Stimulated activated CD4-positive, alpha-beta T cell treated with anti-CD3 and anti-CD28 coated beads, Interleukin-4, amount 100 ng/mL, for 1 hour (primary cell): ENCODE measurements at places on chromosomes 11 and 22.

DNA sequence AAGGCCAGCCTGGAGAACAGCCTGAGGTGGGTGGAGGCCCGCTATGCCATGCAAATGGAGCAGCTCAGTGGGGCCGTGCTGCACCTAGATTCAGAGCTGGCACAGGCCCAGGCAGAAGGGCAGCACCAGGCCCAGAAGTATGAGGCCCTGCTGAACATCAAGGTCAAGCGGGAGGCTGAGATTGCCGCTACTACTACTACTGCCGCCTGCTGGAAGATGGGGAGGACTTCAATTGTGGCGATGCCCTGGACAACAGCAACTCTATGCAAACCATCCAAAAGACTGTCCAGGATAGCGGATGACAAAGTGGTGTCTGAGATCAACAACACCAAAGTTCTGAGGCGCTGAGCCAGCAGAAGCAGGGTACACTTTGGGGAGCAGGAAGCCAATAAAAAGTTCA lies 3.1 kb upstream of the TMEM218 start:
- DNase-seq, result no peak

DNA sequence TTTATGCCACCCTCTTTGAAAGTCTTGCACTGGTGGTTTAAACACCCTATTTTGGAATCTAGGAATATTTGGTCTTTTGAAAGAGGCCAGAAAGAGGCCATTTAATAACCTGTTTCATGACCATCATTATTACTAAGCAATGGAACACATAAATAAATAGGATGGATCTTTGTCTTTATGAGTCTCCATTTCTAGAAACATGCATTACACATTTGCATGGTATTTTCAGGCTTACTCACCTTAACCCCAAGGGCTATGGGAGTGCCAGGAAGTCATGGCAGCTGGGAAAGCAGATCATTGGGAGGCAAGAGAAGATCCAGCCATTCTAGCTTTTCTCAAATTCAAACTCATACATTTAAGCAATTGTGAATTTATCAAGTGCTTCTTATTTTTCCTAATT lies 185.8 kb upstream of the POU2AF2 start:
- no peak for DNase-seq

GRCh38 chr11:120040151-120040840 lies 97.6 kb downstream of the TRIM29 start:
- no peak for DNase-seq

- DNase-seq, result no peak
Measured at GRCh38 chr11:109422870-109423465, 978 bp downstream of the C11orf87 start.

GRCh38 chr22:41975299-41976069 lies 6.2 kb downstream of the SEPTIN3 start:
- DNase-seq, result no peak

DNA sequence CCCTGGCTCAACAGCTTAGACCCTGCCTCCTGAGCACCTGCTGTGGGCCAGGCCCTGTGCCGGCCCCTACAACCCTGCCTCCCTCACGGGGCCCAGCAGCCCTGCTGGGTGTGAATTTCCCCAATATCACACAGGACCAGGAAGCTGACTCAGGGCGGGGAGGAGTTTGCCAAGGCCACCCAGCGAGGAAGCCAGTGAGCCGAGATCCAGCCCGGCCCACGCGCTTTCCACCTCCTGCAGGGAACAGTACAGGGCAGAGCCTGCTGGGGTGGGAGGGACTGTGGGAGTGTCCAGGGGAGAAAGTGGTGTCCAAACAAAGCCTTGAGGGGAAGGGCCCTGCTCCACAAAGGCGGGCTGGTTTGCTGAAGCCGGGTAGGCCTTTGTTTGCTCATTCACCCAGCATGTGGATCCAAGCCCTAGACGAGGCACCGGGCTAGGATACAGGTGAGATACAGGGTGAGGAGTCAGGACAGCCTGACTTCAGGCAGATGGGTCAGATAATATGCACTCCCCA lies 26.8 kb downstream of the RPL3 start:
- no peak for DNase-seq

GRCh38 chr22:22168190-22168940 lies 76.2 kb upstream of the VPREB1 start:
- no peak for DNase-seq

DNA sequence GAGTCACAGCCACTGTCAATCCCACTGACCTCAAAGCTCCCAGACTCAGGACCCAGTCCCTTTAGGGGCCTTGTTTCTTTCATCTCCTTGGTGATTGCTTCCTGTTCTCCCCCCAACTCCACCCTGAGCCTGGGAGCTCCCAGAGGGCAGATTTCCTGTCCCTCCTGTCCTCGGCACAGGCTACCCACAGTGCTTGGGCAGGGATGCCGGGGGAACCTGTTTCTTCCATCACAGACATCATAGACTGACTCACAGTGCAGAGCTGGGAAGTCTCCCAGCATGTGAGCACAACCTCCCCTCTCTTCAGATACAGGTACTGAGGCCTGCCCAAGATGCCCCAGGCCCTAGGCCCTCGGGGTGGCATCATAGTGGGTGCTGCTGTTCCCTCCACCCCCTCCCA lies 16.6 kb downstream of the TRIM29 start:
- DNase-seq, result no peak

DNA sequence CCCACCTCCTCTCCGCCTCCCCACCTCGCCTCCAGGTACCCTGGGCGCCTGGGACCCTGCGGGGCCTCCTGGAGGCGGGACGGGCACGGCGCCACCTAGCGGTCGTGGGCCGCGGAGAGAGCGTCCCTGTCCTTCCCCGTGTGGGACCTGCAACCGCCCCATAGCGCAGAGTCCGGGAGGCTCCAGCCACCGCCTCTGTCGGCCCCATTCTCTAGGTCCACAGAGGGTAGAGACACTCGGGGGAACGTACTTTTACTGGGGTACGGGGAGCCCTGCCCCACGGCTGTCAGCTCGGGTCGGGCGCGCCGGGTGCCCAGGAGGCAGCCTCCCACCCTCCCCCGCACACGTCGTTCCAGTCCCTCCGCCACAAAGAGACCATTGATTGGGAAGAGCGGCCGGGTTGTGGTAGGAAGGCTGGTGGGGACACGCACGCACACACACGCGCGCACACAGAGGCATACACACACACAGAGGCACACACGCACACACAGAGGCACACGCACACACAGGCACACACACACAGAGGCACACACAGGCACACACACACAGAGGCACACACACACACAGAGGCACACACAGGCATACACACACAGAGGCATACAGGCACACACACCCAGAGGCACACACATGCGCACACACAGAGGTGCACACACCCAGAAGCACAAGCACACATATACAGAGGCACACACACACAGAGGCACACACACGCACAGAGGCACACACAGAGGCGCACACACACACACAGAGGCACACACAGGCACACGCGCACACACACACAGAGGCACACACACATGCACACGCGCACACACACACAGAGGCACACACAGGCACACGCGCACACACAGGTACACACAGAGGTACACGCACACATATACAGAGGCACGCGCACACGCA lies 12.6 kb upstream of the NECTIN1 start:
- DNase-seq, result peak; percentile 67

GRCh38 chr11:91805293-91805692 lies 419.3 kb upstream of the FAT3 start:
- DNase-seq, result no peak

- DNase-seq, result no peak
Measured at GRCh38 chr11:19746086-19746485, 33.4 kb downstream of the NAV2 start.
